ENCODE measurements at places on chromosomes 12 and 14.

- no peak for DNase-seq
Observed at GRCh38 chr12:58925751-58926150, 5.4 kb upstream of the LRIG3 start.

- DNase-seq, result no peak
Observed at GRCh38 chr12:51661836-51662235, 70.8 kb downstream of the SCN8A start.

DNA sequence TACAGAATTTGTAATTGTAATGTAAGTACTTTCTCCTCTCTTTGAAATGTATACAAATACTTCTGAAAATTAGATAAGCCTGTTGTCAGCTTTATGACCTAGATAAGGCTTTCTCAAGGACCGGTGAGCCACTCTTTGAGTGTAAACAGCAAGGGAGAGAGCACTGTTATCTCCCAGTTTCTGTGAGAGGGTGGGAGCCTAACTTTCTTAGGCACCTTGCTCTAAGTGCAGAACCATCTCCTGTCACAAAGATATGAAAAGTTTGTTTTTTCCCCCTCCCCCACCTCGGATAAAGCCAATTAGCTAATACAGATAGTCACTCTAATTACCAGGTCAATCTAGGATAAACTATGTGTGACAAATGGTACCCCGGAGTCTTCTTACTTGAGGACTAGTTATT, 35.8 kb downstream of the CAPS2 start:
- DNase-seq, result no peak

DNA sequence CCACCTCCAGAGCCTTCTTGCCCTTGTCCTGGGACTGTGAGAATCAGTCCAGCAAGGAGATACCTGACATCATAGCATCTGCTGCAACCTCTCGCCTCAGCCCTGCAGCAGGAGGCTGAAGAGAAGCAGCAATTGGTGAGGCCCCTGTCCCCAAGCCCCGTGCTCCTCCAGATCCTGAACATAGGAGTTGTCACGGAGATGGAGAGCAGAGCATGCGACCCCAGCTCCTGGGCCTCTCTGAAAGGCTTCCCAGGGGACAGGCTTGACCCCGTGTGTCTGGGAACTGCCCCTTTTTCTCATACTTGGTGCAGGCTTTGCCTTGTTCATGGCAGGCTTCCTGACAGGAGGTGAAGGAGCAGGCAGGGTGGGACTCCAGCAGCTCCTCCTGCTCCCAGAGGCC, 127.7 kb upstream of the PZP start:
- no peak for DNase-seq

DNA sequence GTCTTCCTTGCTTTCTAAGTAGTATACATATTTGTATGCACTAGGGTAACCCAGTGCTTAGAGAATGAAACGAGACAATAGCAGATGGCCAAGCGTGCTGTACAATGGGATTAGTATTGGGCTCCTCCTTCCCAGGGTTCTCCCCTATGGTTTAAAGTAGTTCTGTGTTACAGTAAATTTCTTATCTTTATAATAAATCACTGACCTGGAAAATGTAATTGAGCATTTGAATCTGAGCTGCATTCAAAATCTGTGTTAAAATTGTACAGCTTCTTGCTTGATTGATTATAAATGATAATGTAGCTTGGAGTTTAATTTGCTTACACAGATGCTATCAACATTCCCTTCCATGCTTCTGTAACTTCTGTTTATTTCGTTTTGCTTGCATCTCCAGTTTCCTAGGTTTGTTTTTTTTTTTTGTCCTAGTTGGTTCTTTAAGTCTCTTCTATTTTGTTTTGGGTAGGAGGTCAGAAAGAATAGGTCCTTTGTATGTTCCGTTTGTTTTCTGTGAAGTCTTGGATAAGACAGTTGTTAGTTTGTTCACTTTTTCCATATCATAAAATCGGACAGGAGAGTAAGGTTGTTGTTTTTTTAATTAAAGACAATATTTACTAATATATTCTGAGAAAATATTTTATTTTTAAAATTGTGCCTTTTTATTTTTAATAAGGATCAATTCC, 171.2 kb downstream of the ERC1 start:
- DNase-seq, result no peak

- DNase-seq, result peak; percentile 48
Observed at GRCh38 chr14:92729634-92730358, 18.6 kb downstream of the LGMN start.

- DNase-seq, result peak; percentile 54
Observed at GRCh38 chr12:40099423-40099853, 6.4 kb downstream of the SLC2A13 start.

- no peak for DNase-seq
Observed at GRCh38 chr14:23545740-23546365, 5.7 kb downstream of the ZFHX2 start.

DNA sequence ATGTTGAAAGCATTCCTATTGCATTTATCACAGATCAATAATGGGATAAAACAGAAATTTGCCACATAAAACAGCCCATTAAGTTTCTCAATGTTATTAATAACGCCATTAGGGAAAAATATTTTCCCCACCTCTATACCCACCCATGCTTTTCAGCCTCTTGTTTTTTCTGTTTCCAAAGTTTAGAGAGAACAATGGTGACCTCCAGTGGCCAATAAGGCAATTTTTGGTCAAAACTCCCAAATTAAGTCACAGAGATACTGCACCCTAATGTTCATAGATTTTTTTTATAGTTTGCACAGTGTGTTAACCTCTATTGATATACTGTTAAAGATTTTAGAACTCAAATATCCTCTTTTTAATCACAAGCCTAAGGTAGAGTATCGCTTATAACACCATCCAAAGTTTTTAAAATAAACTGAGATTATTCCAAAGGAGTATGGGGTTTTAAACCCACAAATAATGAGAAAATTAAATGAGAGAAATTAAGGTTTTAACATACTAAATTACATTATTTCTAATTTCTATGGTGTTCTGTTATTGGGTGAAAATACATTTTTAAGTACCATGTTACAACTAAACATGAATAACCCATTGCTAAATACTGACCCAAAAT, 184.7 kb upstream of the DCN start:
- DNase-seq, result peak; percentile 21

GRCh38 chr12:76399040-76399439, 50.8 kb upstream of the BBS10 start:
- no peak for DNase-seq

DNA sequence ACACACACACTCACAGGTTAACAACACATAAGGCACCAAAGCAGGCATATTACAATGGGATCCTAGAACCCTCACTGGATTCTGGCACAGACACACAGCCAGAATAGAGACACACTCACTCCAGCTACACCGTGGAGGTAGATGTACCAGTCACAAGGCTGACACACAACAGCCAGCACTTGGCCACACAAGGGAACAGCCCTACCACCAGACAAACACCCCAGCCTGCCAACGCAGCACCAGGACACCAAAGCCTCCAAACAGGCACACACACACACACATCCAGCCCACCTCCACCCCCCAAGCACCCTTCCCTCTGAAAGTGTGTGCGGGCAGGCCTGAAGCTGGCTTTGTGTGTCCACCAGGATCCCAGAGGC, 10.9 kb upstream of the ITGB7 start:
- no peak for DNase-seq

DNA sequence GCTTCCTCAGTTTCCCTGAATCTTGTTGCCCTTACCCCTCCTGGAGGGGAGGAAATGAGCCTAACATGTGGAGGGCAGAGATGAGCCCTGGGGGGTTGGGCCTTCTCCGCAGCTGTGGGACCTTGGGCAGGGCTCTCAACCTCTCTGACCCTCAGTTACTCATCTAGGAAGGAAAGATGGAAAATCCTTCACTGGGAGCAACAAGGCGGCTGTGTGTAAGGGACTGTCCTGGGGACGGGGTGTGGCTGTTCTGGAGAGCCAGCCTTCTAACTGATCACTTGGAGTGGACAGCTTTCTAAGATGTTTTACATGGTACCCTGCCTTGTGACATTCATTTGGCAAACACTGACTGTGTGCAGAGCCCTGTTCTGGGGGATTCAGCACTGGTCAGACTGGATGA, 14.7 kb downstream of the BEGAIN start:
- DNase-seq, result no peak

DNA sequence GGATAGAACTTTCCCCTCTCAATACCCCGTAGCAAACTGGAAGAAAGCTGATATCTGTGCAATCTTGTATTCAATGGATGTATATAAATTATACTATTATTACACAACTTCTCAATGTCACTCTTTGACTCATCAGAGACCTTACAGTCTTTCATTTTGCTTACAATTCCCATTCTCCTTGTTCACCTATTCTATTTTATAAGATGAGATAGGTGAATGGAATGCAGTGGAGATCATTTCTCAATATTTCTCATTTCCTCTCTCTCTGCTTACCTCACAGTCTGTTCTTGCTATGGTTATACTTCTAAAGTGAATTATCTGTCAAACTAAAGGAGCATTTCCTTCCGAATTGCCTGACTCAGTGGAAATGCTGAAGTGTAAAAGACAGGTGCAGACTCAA, 14.9 kb downstream of the FOXA1 start:
- peak; percentile 96 for DNase-seq

GRCh38 chr12:130086248-130086647, 76.0 kb upstream of the FZD10 start:
- no peak for DNase-seq

DNA sequence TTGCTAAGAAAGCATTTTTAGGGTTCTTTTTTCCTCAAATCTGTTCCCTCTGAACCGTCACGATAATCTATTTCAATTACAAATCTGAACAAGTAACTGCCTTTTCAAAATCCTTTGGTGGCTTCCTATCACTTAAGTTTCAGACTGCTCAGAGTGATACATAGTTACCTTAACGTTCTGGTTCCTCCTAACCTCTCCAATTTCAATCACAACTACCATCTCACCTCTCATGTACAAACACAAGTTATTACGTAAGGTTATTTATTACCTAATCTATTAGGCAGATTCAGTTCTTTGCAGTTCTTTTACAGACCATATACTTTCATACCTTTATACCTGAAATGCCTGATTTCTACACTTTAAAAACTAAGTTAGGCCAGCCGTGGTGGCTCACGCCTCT, 12.1 kb downstream of the RNF212B start:
- DNase-seq, result peak; percentile 42

DNA sequence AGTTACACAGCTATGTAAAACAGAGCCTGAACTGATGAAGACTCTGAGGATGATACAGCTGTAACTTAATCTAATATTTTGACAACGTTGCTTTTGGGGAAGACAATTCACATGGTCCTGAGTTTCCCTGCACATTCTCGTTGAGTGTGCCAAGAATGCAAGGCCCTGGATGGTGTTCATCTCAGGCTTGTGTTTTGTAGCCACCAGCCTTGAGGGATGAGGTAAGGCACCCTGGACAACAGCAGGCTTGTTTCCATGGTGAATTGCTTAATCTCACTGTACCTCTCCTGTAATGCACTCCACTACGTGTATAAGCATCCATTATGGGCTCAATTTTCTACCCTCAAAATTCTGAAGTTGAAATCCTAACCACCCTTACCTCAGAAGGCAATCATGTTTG, 2.1 kb downstream of the CATSPERB start:
- DNase-seq, result no peak

GRCh38 chr14:102496331-102496691, 13.3 kb downstream of the ANKRD9 start:
- no peak for DNase-seq

GRCh38 chr12:44863867-44864266, 12.2 kb downstream of the NELL2 start:
- no peak for DNase-seq

DNA sequence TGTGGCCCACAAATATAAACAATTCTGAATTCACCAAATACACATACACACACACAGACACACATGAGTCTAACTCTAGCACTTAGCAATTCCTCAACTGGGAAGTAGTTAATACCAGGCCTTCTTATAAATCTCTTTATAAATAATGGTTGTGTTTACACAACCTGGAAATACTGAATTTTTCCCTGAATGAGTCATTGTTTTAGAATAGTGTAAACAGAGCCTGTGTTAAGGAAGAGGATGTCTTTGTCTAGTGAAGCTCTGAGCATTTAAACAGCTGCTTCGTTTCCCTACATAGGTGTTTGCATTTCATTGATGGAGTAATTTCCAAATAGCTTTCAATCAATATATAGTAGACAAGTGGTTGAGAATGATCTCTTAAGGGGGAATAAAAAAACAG, 218.8 kb downstream of the BTG1 start:
- peak; percentile 88 for DNase-seq

- no peak for DNase-seq
Observed at GRCh38 chr12:68391937-68392336, 59.8 kb upstream of the MDM1 start.

GRCh38 chr14:28142400-28143015, 624.1 kb upstream of the FOXG1 start:
- peak; percentile 1 for DNase-seq

- DNase-seq, result peak; percentile 97
Observed at GRCh38 chr14:65879248-65880009, 466.9 kb downstream of the FUT8 start.

GRCh38 chr12:129200576-129200975, 347.3 kb downstream of the GLT1D1 start:
- no peak for DNase-seq

- DNase-seq, result peak; percentile 19
Observed at GRCh38 chr12:121170611-121171260, 38.1 kb downstream of the P2RX7 start.

GRCh38 chr12:105466901-105467598, 136.6 kb downstream of the C12orf75 start:
- no peak for DNase-seq

GRCh38 chr14:23728791-23729190, 92.6 kb downstream of the DHRS2 start:
- DNase-seq, result no peak

DNA sequence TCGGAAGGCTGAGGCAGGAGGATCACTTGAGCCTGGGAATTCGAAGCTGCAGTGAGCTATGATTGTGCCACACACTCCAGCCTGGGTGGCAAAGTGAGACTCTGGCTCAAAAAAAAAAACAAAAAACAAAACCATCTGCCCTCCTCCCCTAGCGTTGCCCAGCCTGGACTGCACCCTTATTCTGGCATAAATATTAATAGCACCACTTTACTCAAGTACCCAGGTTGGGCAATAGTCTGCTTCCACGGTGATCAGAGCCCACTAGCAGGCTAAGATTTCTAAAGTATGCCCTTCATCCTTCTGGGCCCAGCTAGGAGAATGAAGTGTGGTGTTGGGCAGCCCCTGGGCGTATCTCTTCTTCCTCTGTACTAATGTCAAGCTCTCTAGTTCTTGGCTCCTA, 33.3 kb downstream of the KCTD10 start:
- DNase-seq, result no peak

DNA sequence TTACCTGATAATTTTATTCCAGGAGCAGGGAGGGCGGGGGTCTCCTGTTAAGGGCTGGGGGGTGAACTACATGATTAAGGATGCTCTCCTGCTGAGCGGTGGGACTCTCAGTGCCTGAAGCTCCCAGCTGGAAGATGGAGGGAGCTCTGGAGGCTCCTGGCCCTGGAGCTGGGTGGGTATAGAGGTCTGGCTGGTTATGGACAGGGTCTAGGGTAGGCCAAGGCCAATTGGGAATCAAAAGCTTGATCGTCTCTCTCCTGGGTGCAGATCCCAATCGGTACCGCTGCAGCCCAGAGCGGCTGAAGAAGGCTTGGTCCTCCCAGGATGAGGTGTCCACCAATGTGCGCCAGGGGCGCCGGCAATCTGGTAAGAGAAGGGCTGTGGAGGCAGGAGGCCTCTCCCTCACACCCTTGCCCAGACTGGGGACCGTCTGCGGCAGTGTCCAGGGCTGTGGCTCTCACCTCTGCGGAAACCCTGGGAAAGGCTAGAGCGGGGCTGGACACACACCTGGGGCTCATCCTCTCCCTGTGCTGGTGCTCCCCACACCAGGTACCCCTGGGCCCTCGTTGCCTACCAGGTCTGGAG, 28.4 kb downstream of the PLEKHG3 start:
- DNase-seq, result no peak

- no peak for DNase-seq
Observed at GRCh38 chr12:53221203-53222080, 10.6 kb downstream of the RARG start.
